ENCODE measurements at places on chromosomes 11 and 22.

GRCh38 chr11:83909579-83910534, 623.7 kb upstream of the CCDC90B start:
- no peak for DNase-seq

GRCh38 chr22:32839831-32840584, 38.5 kb downstream of the TIMP3 start:
- no peak for DNase-seq

GRCh38 chr11:39932966-39933365, 1526.5 kb downstream of the LRRC4C start:
- DNase-seq = no peak

- no peak for DNase-seq
Measured at GRCh38 chr11:63537293-63538101, 889 bp downstream of the PLAAT4 start.

GRCh38 chr22:45682064-45682463, 10.4 kb downstream of the ATXN10 start:
- DNase-seq = no peak

DNA sequence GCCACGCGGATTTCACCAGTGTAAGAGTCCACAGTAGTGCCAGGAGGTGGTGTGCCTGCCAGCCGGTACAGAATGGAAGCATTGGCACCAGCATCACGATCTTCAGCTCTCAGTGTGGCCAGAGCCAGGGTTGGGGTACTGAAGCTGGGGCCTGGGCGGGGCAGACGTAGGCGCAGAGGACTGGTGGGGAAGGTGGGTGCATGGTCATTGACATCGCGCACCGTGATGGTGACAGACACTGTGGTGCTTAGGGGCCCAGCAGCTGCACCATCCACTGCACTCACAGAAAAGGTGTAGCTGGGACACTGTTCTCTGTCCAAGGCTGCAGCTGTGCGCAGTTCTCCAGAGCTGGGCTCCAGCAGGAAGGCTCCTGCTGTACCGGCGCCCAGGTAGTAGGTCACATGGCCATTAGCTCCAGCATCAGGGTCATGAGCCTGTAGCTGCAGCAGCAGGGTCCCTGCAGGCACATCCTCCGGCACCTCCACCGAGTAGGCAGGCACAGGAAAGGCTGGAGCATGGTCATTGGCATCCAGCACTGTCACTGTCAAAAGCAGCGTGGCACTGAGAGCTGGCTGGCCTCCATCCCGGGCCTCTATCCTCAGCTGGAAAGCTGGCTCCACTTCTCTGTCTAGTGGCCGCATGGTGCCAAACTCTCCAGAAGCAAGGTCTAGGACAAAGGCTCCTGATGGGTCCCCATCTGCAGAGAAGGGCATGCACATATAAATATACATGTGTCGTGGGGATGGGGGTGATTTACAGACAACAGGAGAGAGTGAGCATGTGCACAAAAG, 7.9 kb upstream of the TPP1 start:
- DNase-seq = no peak

DNA sequence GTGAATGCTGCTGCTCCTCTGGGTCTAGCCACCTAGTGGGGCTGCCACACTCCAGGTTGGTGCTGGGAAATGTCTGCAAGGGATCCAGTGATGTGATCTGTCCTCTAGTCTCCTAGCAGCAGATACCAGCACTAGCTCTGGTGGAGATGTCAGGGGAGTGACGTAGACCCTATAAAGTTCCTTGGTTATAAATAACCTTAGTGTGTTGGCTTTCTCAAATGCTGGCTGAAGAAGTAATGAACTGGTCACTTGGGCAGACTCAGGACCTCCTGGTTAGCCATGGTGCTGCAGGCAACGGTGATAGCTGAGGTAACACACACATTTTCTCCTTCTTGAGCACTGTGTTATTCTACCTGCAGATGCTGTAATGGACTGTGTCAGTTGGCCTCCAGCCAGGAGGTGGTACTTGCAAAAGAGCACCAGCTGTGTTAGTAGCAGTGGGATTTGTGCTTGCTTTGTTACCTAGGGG, 35.5 kb downstream of the BBOX1 start:
- DNase-seq = no peak

DNA sequence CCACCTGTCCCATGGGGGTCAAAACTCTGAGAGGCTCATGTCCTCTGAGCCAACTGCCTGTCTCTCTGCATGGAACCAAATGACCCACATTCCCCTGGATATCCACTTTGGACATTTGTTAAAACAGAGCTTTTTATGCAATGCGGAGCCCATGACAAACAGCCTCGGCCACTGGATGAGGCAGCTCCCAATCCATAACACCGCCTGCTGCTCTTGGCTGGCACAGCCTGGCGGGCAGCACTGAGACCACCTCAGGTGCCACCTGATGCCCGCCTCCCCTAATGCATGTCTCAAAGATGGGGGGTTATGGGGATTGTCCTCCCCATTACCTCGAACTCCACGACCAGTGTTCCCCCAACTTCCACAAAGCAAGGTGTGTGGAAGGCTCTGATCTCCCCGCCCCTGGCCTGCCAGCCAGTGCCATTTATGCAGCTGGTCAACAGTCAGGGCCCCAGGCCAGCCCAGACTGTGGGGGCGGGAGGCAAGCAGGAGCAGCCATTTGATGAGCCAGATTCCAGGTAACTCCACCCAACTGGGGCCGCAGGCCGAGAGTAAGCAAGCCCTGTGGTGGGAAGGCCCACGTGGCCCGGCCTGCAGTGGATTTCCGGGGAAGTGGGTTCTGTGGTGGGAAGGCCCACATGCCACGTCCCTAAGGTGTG, 84.2 kb downstream of the PHF21B start:
- no peak for DNase-seq

- DNase-seq = no peak
Measured at GRCh38 chr11:8025816-8026215, 38.7 kb downstream of the EIF3F start.
